ENCODE measurements at places on chromosomes 6 and 20.

DNA sequence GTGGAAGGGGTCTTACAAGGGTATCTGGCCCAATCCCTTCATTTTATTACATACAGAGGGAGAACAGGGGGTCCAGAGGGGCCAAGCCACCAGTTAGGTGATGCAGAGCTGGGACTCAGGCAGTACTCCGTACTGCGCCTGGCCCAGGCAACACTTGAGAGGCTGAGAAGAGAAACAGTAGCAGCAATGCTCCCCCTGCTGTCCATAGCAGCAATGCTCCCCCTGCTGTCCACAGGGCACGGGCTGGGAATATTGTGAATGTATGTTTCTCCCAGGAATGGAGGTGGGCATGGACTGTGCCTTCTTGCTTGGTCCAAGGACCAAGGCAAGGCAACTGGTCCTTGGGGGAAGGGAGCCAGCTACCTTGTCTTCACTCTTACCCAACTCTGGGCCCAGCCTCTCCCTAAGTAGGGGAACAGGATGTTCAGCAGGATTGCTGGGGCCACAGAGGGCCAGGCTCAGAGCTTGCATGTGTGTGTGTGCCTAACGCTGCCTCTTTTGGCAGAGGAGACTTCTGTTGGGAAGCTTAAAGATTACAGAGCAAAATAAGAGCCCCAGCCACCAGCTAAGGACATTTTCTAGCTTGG lies 14.8 kb upstream of the FAM83C start:
- DNase-seq: no peak

DNA sequence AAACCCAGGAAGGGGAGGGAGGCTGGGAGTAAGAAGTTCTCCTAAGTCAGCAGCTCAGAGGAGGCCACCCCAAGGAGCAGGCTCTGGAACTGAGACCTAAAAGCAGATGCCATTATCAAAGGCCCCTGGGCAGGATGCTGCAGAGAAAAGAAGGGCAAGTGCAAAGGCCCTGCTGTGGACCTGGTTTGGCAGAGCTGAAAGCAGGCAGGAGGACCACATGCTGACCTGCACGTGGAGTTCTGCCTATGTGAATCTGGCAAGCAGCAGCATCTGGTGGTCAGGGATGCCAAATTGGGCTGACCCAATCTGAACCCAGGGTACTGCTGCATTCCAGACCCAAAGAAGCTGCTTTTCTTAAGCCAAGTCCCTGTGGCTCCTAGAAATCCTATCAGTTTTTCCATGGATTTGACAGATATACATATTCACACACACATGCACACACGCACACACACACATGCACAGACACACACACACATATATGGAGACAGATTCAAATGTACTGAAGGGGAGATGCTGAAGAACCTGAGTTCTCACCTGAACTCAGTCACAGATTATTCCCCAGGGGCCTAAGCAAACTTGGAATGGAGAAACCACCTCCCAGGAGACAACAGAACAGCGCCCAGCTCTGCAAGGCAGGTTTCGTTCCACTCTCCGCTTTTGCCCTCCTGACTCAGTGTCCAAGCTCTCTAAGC lies 119.9 kb downstream of the FOXA2 start:
- DNase-seq: no peak

GRCh38 chr6:47371139-47371869 lies 61.6 kb upstream of the TNFRSF21 start:
- no peak for DNase-seq

DNA sequence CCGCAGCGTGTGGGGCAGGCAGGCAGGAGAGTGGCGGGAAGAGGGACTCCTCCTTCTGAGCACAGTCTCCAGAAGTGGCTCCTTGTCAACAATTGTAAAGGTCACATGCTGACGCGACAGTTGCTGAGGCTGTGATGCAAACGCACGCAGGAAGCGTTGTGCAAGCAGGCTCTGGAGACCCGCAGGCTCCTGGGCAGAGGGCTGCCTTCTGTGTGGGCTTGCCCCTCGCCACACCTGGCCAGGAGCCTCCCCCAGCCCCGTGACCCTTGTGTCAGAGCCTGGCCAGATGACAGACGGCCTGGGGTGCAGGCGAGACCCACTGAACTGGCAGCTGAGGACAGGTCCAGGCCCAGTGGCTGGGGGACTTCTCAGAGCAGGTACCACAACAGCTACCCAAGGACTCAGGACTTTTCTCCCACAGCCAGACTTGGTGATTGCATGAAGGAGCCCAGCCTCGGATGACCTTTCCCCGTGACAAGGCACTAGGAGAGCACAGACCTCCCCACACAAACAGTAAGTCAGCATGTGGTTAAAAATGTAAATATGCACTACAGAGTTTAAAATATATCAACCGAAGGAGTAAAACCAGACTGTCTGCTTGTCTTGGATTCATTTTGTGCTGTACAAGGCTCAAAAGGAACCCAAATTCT lies 222.1 kb upstream of the RREB1 start:
- DNase-seq: no peak

DNA sequence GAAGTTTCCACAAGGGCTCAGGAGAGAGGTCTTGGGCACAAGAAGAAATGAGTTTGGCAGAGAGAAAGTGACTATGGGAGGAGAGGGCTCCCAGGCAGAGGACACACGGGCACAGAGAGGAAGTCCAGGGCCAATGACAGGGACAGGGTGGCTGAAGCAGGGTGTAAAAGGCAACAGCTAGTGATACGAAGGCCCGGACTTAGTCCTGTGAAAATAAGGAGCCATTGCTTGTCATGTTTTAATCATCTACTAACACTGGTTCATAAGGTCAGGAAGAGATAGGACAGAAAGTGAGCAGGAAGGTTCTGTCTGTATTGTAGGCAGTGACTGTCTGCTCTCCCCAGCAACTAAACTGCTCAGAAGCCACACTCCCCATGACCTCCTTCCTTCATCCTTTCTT lies 204.7 kb upstream of the SHLD1 start:
- DNase-seq: no peak

GRCh38 chr6:20790032-20790791 lies 256.0 kb downstream of the CDKAL1 start:
- no peak for DNase-seq

DNA sequence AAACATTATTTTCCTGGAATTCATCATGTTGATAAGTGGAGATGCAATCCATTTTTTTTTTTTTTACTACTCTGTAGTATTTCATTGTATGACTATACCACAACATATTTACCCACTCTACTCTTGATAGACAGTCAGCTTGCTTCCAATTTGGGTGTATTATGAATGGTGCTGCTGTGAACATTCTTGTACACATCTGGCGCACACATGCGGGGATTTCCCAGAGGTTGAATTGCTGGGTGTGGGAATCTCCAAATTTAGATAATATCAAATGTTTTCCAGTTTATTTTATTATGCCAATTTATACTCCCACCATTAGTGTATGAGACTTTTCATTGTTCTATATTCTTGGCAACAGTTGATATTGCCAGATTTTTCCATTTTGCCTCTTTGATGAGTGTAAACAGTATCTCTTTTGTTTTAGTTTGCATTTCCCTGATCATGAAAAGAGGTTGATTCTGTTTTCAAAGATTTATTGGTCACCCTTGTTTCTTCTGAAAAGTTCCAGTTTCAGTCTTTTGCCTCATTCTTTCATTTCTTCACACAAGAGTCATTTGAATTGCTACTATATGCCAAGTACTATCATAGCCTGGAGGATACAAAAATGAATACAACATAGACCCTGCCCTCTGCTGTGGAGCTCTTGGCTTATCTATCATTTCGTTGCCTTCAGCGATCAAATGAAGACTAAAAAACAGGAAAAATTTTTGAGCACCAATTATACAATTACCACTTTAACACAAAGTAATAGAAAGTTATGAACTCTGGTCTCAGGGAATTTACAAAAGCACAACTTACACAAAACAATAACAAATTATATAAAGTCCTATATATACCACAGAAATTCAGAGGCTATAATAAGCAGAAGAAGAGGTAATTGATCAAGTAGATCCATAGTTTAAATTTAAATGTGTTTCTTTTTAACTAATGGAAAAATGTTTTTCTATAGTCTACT lies 17.1 kb upstream of the NCOA7 start:
- no peak for DNase-seq

Measured in NCI-H187 (cell line).